ENCODE measurements at places on chromosomes 5 and 9. TPM values are rescaled to one million over a fixed set of nuclear protein-coding genes. Genes with fewer than 3 reads are reported as not detected.

Gene PCA3
- total RNA-seq = not detected

Gene CDC23
- total RNA-seq = 21.2 TPM

Gene KLF9
- 11.2 TPM for total RNA-seq

Gene ABO
- total RNA-seq = not detected

Gene CAMK4
- total RNA-seq = 7.7 TPM

Gene GDNF
- total RNA-seq = not detected

Gene HARS2
- total RNA-seq = 22.0 TPM

Gene INSYN2B
- 0.76 TPM for total RNA-seq

Gene NRG2
- total RNA-seq = under 0.01 TPM

Gene LAMC3
- total RNA-seq = 1.1 TPM

Gene SLC6A19
- not detected for total RNA-seq

Gene CDH10
- 0.13 TPM for total RNA-seq

Gene SSBP2
- total RNA-seq = 16.1 TPM

Gene CDH6
- 137 TPM for total RNA-seq

Gene NEK6
- total RNA-seq = 83.9 TPM

Gene ANKRD31
- not detected for total RNA-seq

Gene PTPDC1
- total RNA-seq = 7.9 TPM

Gene KIF4B
- total RNA-seq = not detected

Gene CCL19
- total RNA-seq = not detected

Gene OTP
- total RNA-seq = not detected

Gene PDZD2
- total RNA-seq = 3.8 TPM

Gene SLC6A3
- not detected for total RNA-seq

Gene SPINK6
- total RNA-seq = not detected

Gene TAF11L3
- total RNA-seq = not detected

Gene NR4A3
- total RNA-seq = 0.13 TPM

Gene HTR4
- not detected for total RNA-seq

Gene GIN1
- 2.3 TPM for total RNA-seq

Gene UBE2R2
- 26.0 TPM for total RNA-seq

Gene CDO1
- 6.6 TPM for total RNA-seq

Gene PCDHGB2
- total RNA-seq = 0.65 TPM

Gene SCGB3A1
- total RNA-seq = 0.38 TPM

Gene ZNF608
- 65.4 TPM for total RNA-seq

Gene ELOVL7
- total RNA-seq = 5.8 TPM

Gene SHISAL2B
- total RNA-seq = not detected

Gene ZNF300
- total RNA-seq = 4.1 TPM

Gene APBB3
- 22.8 TPM for total RNA-seq

All from mesangial cell (primary cell).